ENCODE measurements at places on chromosomes 2 and 18.

- no peak for DNase-seq
Measured at GRCh38 chr2:191355170-191355758, 110.1 kb downstream of the MYO1B start.

- DNase-seq: no peak
Measured at GRCh38 chr18:3283253-3283863, 21.4 kb downstream of the MYL12B start.

DNA sequence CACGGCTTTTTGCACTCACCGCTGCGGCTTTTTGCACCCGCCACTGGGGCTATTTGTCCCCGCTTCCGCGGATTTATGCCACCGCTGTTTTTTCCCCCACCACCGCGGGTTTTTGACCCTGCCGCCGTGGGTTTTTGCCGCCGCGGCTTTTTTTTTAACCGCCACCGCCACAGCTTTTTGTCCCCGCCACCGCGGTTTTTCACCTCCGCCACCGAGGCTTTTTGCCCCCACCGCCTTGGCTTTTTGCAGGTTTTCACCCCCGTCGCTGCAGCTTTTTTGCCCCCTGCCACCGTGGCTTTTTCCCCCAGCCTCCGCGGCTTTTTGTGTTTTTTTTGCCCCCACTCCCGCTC, 2796.7 kb upstream of the TEKT4 start:
- DNase-seq: no peak

GRCh38 chr2:219542931-219543595, 546 bp downstream of the CHPF start:
- peak; percentile 59 for DNase-seq

GRCh38 chr2:191045141-191045540, 31.2 kb upstream of the STAT1 start:
- DNase-seq: peak; percentile 75

DNA sequence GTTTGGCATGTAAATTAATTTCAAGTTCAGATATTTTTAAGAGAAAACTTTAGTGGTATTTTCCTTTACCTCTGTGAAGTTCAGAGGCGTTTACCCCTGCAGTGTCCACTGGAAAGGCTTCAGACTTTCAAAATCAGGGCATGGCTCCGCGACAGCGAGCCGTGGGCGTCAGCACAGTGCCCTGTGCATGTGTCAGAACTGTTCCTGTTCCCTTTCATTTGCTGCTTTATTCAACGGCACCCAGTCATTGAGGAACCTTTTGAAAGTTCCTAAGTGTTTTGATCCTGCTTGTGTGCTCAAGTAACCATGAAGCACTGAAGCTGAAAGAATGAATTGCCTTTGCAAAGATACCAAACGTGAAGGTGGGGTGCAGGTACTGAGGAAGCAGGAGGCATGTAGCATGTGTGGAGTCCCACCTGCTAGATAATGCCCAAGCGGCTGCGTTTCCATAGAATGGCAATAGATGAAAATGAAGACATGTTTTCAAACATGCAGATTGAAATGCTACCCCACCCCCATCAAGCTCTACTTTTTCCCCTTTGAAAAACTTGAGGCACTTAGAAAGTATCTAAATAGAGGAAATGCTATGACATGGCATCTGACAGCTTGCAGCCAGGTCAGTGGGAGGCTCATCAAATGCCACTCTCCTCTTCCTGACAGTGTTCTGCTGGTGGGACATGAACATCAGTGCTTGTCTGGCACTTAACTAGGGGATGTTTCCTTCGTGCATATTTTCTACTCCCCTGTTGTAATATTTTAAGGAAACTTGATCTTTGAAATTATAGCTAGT, 148.6 kb downstream of the ZNF236 start:
- no peak for DNase-seq

GRCh38 chr2:226687641-226688253, 111.9 kb downstream of the IRS1 start:
- DNase-seq: peak; percentile 48

DNA sequence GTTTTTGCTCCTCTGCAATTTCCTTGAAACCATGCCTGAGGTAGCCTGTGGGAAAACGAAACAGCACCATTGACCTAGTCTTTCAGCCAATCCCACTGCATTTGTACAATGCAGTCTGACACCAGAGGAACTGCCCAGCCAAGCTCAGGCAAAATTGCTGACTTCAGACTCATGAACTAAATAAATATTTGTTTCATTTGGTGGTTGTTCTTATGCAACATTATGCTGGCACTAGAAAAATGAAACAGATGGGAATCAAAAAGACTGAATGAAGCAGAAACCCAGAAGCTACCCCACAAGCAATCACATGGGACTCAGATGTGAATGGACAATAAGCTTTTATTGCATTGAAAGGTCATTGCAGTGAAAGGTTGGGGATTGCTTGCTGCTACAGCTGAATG, 1.7 kb downstream of the NAT8 start:
- DNase-seq: peak; percentile 3

GRCh38 chr2:26637811-26638310, 3.3 kb downstream of the CIB4 start:
- no peak for DNase-seq

DNA sequence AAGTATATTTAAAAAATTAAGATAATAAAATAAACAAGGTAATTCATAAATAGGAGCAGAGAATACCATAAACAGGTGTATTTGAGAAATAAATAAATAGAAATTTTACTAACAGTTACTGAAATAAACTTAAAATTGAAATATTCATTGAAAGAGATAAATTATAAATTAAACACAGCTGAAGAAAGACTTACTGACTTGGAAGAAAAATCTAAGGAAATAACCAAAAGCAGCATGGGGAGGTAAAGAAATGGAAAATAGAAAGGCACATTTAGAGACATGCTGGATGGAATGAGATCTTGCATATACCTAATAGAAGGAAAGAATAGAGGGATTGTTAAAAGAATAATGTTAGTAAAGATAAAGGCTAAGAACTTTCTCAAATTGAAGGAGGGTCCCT, 96.3 kb downstream of the SOX11 start:
- DNase-seq: no peak
